Activated CD4-positive, alpha-beta memory T cell treated with anti-CD3 and anti-CD28 coated beads, Interleukin-2, amount 10 ng/mL, durations not matched to agents 7 days and 5 days (primary cell): ENCODE measurements at places on chromosomes 7 and 10. TPM values are rescaled to one million over a fixed set of nuclear protein-coding genes. Genes with fewer than 3 reads are reported as not detected.

GRCh38 chr10:68560943-68561864 lies 1.1 kb downstream of the TET1 start:
- no peak for DNase-seq
- H3K27me3 ChIP-seq: peaks cover 65% of the 10 kb centered on the region
- peak overlapping the region; percentile 62 for H3K4me3 ChIP-seq
- H3K4me1 ChIP-seq: peaks cover 26% of the 10 kb centered on the region

GRCh38 chr10:25808372-25808771 lies 125.7 kb upstream of the MYO3A start:
- no peaks in the 10 kb centered on the region for H3K27me3 ChIP-seq
- no peak overlapping the region for H3K27ac ChIP-seq
- no peaks in the 10 kb centered on the region for H3K4me1 ChIP-seq
- no peak overlapping the region for H3K4me3 ChIP-seq
- H3K36me3 ChIP-seq: no peaks in the 10 kb centered on the region
- DNase-seq: no peak

DNA sequence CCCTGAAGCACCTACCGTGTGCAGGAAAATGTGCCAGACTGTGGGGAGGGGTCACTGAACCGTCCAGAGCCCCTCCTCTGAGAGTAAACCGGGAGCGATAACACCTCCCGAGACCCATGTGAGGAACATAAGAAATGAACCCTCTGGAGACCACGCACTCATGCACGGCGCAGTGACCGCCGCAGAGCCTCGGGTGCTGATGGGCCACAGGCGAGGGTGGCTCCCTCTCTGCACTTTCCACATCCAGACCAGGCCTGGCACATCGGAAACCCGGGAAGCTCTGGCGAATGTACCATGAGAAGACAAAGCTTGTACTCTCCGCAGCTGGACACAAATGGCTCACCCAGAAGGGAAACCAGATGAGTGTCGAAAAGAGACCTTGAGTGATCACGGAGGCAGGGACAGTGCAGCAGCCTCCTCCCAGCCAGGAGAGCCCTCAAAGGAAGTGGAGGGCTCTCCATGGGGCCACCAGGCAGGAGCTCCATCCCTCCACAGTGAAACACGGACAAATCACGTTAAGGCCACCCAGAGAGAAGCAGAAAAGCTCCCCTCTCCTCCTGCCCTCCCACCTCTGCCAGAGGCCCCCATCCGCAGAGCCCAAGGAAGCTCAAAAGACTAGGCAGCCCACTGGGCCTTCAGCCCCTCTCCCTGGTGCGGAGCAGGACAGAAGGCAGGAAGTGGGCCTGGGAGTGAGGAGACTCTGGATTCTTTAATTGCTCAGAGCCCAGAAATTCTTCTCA lies 178.1 kb upstream of the PPP2R2D start:
- no peak overlapping the region for H3K27ac ChIP-seq
- no peaks in the 10 kb centered on the region for H3K4me1 ChIP-seq
- no peaks in the 10 kb centered on the region for H3K27me3 ChIP-seq
- no peak overlapping the region for H3K4me3 ChIP-seq
- DNase-seq: no peak

DNA sequence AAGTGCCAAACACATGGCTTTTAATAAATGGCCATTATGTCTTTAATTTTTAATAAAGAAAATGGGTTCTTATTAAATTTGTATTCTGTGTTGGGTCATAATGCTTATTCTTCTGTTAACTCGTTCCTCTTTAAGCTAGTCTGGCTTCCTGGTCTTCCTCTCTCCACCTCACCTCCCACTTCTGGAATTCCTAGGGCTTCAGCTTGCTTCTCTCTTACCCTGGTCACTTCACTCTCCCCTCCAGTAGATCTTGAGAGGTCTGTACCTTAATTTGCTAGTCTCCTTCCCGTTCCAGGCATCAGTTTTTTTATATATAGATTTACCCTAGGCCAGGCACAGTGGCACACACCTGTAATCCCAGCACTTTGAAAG lies 111.2 kb downstream of the RALA start:
- H3K4me3 ChIP-seq: peak overlapping the region; percentile 90
- no peak overlapping the region for H3K27ac ChIP-seq
- H3K4me1 ChIP-seq: peaks cover 42% of the 10 kb centered on the region
- no peak for DNase-seq

DNA sequence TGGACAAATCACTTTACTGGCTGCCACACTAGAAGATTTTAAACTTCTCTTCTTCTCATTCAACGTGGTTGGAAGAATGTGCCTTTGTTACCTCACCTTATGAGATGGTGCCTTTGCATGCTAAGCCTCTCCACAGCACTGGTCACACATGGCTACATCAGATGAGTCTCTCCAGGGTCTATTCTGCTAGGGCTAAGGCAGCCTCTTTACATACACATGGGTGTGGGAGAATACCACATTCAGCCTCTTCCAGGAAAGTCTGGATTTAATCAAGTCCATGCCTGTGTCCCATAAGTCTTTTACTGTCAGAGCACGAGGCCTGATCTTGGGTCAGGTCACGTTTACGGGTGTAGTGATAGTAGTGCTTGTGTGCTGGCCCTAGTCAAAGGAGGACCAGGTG lies 701.5 kb downstream of the SORCS3 start:
- no peak overlapping the region for H3K4me3 ChIP-seq
- no peaks in the 10 kb centered on the region for H3K27me3 ChIP-seq
- no peak for DNase-seq
- no peaks in the 10 kb centered on the region for H3K4me1 ChIP-seq
- no peaks in the 10 kb centered on the region for H3K36me3 ChIP-seq

DNA sequence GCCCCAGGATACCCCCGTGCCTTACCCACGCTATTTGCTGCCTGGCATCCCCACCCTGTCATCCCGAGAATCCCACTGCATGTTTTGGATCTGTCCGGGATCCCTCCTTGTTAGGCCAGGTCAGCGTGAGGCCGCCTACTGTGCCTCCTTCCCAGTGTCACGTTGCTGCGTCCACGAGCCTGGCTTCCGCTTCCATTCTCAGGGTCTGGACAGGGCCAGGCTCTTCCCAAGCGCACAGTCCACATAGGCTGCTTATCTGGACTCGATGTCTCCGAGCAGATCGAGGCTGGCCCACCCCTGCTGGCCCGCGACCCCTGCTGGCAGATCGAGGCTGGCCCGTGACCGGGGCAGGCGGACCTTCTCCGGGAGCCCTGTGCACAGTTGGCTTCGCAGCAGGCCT lies 27.1 kb downstream of the FOXK1 start:
- no peak for DNase-seq
- peaks cover 8% of the 10 kb centered on the region for H3K36me3 ChIP-seq
- no peaks in the 10 kb centered on the region for H3K27me3 ChIP-seq
- peaks cover 22% of the 10 kb centered on the region for H3K4me1 ChIP-seq
- H3K27ac ChIP-seq: no peak overlapping the region
- no peak overlapping the region for H3K4me3 ChIP-seq

DNA sequence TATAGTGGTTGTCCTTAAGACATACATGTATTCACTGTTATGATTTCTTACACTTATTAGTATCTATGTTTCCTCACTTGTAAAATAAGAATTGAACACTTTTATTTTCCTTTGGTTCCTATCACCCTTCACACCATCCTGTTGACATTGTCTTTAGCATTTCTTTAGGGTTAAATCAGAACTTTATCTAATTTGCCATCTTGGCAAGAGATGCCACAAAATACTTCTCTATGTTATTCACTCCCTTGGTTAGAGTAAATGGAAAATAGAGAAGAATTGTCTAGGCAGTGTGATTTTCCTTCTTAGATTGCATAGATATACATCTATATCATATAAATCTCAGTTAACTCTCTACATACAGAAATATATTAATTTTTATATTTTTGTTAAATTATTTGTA lies 204.7 kb downstream of the SEMA3D start:
- H3K36me3 ChIP-seq: no peaks in the 10 kb centered on the region
- H3K27ac ChIP-seq: no peak overlapping the region
- no peak for DNase-seq
- H3K4me3 ChIP-seq: no peak overlapping the region
- no peaks in the 10 kb centered on the region for H3K27me3 ChIP-seq

- DNase-seq: no peak
- H3K27me3 ChIP-seq: no peaks in the 10 kb centered on the region
- no peak overlapping the region for H3K4me3 ChIP-seq
- no peaks in the 10 kb centered on the region for H3K36me3 ChIP-seq
Observed at GRCh38 chr10:42987121-42987541, 89.7 kb upstream of the RET start.

GRCh38 chr10:98301664-98302319 lies 33.8 kb upstream of the LOXL4 start:
- H3K36me3 ChIP-seq: no peaks in the 10 kb centered on the region
- peaks cover 12% of the 10 kb centered on the region for H3K27me3 ChIP-seq
- H3K27ac ChIP-seq: no peak overlapping the region
- no peak for DNase-seq

DNA sequence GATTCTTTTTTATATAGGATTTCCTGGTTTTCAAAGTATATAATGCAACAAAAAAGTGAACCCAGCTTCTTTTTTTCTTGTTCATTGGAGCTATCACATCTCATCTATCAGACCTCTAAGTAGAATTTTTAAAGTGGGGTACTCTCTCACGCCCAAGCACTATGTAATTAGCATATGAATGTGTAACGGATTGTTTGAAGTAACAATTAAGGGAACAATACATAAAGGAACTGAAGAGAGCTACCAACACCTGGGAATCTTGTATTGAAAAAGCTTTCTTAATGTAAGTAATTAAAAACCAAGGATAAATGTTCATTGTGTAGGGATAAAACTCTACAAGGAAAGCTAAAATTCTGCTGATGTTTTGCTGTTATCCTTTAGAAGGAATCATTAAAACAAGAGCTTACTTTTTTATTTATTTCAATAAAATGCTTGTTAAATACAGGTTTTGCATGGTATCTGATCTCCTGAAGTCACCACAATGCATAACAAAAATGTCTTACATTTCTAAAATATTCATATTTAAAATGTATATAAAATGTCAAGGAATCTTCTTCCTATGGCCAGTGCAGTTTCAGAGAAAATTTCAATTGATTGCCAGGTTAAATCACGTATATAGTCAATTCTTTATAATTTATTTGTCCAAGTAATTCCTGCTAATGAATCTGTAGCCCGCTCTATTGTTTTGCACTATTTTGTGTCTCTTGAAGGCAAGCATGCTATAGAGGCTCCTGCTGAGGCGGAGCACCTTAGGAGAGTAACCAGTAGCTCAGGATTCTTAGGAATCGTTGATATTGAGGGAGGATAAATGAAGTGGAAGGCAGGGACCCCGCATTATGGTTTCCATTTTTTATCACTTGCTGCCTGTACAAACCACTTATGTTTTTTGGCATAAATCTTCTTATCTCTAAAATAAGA lies 51.6 kb downstream of the PTPRZ1 start:
- no peak overlapping the region for H3K4me3 ChIP-seq
- no peak overlapping the region for H3K27ac ChIP-seq
- H3K27me3 ChIP-seq: no peaks in the 10 kb centered on the region
- H3K36me3 ChIP-seq: no peaks in the 10 kb centered on the region
- no peaks in the 10 kb centered on the region for H3K4me1 ChIP-seq
- DNase-seq: no peak

GRCh38 chr7:104862719-104863118 lies 151.3 kb upstream of the KMT2E start:
- no peak for DNase-seq
- H3K4me1 ChIP-seq: peaks cover 10% of the 10 kb centered on the region
- H3K4me3 ChIP-seq: no peak overlapping the region
- no peak overlapping the region for H3K27ac ChIP-seq
- H3K27me3 ChIP-seq: peaks cover 29% of the 10 kb centered on the region
- H3K36me3 ChIP-seq: peaks cover 3% of the 10 kb centered on the region

GRCh38 chr7:154861589-154861988 lies 141.3 kb downstream of the PAXIP1 start:
- no peaks in the 10 kb centered on the region for H3K36me3 ChIP-seq
- peaks cover under 1% of the 10 kb centered on the region for H3K27me3 ChIP-seq
- no peak for DNase-seq
- H3K27ac ChIP-seq: no peak overlapping the region

DNA sequence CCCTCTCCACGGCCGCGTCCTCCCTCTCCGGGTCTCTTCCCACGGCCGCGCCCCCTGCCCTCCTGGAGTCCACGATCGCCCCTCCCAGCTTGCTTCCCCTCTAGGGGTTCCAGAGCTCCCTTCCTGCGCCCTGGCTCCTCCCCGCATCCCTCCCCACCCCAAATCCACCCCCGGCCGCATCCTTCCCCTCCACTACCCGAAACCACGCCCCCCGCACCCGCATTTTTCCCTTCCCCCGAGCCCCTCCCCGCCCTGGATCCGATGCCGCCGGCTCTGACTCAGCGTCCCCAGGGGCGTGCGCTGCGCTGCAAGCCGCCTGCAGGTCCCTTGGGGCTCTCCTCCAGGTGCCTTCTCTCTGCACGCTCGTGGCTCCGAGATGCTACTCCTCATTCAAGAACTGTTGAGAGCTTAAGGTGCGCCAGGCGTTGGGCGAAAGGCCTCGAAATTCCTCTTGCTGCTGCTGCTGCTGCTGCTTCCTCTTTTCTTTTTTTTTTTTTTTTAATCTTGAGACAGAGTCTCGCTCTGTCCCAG lies 372 bp upstream of the TMEM130 start:
- no peaks in the 10 kb centered on the region for H3K36me3 ChIP-seq
- peak; percentile 71 for DNase-seq
- peaks cover 8% of the 10 kb centered on the region for H3K4me1 ChIP-seq
- peak overlapping the region; percentile 66 for H3K4me3 ChIP-seq

DNA sequence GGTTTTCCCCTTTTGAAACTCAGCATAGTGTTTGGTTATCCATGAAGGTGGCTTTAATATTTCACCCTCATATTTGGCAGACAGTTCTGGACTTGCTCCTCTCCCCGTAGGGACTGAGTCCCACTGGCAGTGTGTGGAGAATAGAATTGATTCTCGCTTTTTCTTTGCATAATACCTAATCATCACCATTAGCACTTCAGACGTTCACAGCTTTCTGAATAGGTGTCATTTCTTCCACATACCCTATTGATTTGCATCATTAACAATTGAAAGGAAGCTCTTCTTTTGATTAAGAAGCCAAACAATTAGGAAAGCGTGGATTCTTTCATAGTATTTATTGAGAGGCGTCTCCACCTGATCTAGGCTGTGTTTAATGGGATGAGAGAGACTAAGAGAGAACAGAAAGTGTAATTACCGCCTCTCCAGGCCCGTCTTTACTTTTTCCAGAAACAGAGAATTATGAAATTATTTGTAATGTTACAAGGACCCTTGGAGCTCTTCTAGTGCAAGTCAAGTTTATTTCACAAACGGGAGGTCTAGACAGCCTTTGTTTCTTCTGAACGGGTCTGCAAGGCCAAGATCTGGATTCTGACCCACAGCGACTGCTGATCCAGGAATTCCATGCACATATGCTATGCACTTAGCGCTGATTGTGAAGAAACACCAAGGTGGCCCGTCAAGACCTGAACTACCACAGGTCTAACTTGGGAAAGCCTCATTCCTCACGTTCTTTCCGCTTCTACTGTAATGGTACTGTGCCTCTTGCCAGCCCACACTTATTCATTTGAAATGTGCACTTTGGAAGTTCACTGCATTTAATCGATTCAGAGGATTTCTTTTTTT lies 249.9 kb upstream of the C7orf33 start:
- H3K4me1 ChIP-seq: no peaks in the 10 kb centered on the region
- DNase-seq: no peak
- no peak overlapping the region for H3K27ac ChIP-seq
- no peaks in the 10 kb centered on the region for H3K36me3 ChIP-seq

GRCh38 chr7:18177129-18177814 lies 149.6 kb upstream of the PRPS1L1 start:
- no peak overlapping the region for H3K4me3 ChIP-seq
- no peak overlapping the region for H3K27ac ChIP-seq
- peaks cover 10% of the 10 kb centered on the region for H3K4me1 ChIP-seq
- H3K27me3 ChIP-seq: peaks cover 10% of the 10 kb centered on the region
- H3K36me3 ChIP-seq: no peaks in the 10 kb centered on the region

The TMEM196 gene
- total RNA-seq: not detected

The CPXM2 gene
- not detected for total RNA-seq

The HOXA7 gene
- not detected for total RNA-seq

The C10orf62 gene
- not detected for total RNA-seq

The GRID2IP gene
- 0.15 TPM for total RNA-seq

The KIF20B gene
- 83.5 TPM for total RNA-seq

The FAM237B gene
- not detected for total RNA-seq

The LIPA gene
- 42.4 TPM for total RNA-seq

The PNLIPRP1 gene
- not detected for total RNA-seq

The FKBP9 gene
- total RNA-seq: 0.98 TPM
